IMR-90 (cell line): ENCODE measurements at places on chromosomes 4 and X. TPM values are rescaled to one million over a fixed set of nuclear protein-coding genes. Genes with fewer than 3 reads are reported as not detected.

BANK1 gene
- under 0.01 and 0.28 TPM in 2 replicates for total RNA-seq

DNA sequence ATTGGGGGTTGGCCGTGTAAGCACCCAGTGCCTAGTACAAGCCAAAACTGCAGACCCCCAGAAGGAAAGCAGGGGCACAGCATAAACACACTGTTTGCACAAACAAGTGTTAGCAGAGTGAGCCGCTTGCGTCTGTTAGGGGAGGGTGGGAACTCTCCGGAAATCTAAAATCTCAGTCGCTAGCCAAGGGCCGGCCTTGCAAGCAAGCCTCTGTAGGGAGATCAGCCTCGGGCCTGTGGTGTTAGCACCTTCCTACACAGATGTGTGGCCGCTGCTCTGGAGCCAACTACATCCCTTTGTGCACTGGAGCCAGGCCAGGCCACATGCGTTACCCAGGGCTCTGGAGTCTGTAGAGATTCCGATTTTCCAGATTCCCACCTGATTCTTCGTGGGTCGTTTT, 67.1 kb downstream of the GPR143 start:
- no peak for DNase-seq

DNA sequence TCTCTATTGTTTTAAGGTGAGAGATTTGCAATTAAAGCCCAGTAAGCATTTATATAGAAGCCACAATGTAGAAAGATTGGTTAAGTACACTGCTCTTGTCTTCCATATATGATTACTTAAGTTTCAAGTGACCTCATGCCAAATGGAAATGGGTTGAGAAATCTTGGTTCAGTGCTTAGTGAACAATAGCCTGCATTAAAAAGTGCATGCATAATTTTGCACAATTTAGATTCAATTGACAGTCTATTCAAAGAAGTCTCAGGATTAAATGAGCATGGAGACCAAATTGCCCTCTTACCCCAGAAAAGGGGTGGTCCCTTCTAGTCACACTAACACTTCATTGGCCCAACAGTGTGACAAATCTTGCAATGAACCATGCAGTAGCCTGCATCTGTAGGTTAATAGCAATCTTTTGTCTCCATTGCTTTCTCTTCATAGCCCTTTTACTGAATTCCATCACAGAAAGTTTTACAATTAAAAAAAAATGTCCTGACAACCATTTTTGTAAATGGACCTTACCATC, 93.6 kb downstream of the HHIP start:
- no peak for DNase-seq

DNA sequence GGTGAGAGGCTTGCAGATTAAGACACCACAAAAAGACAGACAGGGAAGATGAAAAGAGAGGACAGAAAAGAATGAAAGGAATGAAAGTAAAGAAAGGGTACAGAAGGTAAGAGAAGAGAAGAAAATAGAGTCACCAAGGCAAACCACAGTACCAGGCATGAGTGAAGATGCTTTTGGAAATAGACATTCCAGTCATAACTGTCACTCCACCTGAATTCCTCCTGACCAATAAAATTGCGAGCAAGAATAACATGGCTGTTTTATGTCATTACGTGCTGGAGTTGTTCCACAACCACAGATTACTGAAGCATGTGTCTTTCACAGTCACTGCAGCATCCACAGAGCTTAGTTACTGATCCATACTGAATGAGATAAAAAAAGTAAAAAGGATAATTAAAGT, 864.9 kb upstream of the SLIT2 start:
- no peak for DNase-seq

GRCh38 chrX:95145848-95146490, 1472.0 kb downstream of the FAM133A start:
- no peak for DNase-seq

- DNase-seq: no peak
Observed at GRCh38 chrX:72297953-72298730, 7.6 kb downstream of the CITED1 start.

DNA sequence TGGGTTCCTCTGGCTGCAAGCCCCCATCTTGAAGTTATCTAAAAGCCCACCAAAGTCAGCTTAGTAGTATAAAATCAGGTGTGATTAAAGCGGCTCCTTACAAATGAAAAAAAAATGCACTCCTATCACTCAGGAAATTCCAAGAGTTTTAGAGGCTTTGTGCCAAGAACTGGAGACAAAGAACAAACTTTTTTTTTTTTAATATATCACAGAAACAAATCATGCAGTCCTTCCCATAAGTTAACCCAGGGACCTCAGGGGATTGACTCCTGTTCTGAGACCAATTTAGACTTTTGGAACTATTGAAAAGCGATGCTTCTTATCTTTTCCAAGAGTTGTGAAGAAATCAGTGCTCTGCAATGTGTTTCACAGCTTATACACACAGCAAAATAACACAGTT, 53.6 kb downstream of the HHIP start:
- peak; percentile 38 for DNase-seq

GRCh38 chr4:64551125-64551524, 141.9 kb upstream of the TECRL start:
- no peak for DNase-seq

DNA sequence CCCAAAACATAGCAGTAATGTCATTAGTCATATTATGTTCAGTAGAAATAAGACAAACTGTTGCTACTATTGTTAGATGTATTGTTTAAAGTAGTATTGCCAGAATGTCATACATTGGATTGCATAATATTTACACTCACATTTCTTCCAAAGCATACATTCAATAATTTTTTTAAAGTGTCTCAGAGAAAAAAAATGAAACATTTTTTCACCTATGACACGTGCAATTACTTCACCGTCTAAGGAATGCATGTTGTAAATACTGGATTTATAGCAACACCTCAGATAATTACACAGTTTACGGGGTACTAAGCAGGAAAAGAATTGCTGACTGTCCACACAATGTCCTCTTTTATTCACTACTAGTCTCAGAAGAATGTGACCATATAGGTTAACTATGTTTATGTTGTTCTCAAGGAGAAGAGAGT, 162.1 kb downstream of the PCDH18 start:
- DNase-seq: peak; percentile 85

DNA sequence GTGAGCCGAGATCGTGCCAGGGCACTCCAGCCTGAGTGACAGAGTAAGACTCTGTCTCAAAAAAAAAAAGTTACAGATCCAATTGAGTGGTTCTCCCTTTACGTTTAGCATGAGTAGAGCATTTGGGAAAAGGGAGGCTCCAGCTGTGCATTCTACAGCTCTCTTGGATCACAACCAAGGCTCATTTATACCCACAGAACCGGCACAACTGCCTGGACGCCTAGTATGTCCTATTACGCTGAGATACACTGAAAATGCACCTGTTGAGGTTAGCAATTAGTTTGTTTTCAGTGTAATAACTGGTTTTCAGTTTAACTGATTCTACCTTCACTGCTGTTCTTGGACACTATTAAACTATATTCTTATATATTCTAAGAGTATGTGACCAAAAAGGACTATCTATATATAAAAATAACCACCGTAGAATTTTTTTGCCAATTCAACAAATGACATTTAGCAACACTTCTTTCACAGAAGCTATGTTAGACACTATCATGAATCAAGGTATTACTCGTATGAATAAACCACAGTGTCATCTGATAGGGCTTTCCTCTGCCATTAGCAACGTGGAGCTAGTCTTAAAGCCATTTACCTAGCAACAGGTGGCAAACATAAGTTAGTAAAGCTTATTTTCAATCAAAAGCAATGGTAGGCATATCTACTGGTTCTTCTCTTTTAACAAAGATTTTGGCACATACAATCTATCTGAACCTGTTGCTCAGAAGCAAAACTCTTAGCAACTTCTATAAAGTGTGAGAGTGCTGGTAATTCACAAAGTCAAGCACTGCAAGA, 3.6 kb downstream of the OTUD4 start:
- DNase-seq: peak; percentile 24

FHDC1 gene
- total RNA-seq: under 0.01 TPM in 2 replicates

ETDB gene
- not detected in 2 replicates for total RNA-seq

DNA sequence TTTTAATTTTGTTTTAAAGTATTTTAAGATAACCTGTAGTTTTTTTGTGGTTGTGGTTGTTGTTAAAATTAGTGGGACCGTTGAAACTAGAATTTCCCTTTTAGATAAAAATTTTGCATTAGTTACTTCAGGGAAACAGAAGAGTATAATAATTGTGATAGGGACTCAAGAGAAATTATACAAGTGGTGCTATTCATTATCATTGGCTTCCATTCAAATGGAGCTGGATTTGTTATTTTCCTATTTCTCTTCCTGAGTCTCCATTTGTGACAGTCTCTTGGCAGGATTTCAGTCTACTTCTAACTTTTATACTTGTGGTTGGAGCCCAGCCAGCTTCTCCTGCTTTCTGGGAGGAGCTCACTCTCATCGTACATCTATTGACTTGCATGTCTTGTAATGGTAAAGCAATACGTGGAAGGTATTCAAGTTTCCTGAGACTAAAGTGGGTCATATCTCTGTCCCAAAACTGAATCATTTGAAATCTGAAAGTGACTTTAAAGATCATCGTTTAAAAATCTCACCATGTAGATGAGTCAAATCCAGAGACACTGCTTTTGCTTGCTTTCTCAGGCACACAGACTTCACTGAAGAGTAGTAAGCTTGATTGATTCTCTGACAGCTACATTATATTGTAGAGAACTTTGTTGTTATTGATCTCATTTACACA, 155.8 kb downstream of the RPA4 start:
- peak; percentile 26 for DNase-seq

GRCh38 chr4:55173580-55173979, 48.2 kb upstream of the KDR start:
- peak; percentile 78 for DNase-seq

DNA sequence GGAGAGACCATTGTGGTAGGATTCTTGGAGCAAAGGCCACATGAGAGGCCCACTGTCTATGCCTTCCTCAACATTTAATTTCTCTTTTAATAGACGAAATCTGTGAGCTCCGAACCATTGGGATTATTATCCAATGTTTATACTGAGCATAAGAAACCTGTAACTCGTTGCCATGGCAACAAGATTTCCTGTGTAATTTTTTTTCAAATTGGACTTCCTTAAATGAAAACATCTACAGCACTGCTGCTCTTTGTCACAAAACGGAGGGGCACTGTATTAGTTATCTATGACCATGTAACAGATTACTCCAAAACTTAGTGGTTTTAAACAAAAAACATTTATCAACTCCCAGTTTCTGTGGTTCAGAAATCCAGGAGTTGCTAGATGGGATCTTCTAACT, 38.7 kb downstream of the PPP1R2C start:
- no peak for DNase-seq

DNA sequence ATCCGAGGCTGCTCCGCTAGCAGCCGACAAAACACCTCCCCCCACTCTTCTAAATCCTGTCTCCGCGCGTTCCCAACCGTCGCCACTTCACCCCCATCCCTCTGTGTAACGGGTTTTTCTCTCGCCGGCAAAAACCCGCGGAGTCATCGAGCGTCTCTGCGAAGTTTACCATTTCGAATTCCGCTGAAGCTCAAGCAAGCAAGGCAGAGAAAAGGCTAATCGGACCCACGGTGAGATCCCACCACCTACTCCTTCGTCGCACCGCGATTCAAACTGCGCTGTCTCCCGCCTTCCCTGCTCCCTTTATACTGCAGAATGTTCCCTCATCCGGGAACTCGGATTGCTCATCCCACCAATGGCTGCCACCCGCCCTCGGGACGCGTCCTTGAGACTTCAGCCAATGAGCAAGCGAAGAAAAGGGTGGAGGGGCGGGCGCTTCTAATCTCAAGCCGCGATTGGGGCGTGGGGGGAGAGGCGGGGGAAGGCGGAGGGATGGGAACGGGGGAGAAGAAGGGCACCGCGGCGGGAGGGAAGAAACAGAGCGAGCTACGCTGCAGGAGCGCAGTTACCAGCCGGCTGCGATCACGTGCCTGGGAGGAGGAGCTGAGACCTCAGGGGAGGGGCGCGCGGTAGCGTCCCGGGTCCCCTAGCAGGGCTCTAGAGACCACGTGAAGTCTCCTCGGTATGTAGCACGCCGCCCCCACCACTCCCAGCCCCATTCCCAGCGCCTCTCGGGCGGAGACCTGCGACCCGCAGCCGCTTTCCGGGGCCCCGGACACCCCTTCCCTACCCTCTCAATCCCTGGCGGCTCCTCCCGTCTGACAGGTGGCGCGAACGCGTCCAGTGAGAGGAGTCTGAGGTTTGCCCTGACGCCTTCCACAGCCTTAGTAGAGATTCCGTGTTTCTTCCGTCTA, at the start of gene H2AZ1:
H2AZ1 (minus strand) TSS at position 277 of the 914 bp plus-strand sequence; CDS start at position 172, 105 bp downstream.
- peak; percentile 99 for DNase-seq

TGIF2LX gene
- total RNA-seq: not detected in 2 replicates

- peak; percentile 47 for DNase-seq
Observed at GRCh38 chr4:25913056-25913850, 767 bp upstream of the SMIM20 start.

EREG gene
- 0.36 and 1.1 TPM in 2 replicates for total RNA-seq

PPP2R2C gene
- total RNA-seq: not detected in 2 replicates

GRCh38 chr4:73019462-73020047, 50.0 kb downstream of the COX18 start:
- DNase-seq: peak; percentile 47

GRCh38 chr4:67558493-67558892, at the start of gene STAP1:
Gene STAP1 (plus strand): TSS chr4:67558727. CDS start chr4:67558810, 83 bp downstream.
- no peak for DNase-seq

ELF4 gene
- total RNA-seq: 10.8 and 10.9 TPM in 2 replicates

CPE gene
- total RNA-seq: 3.6 and 4.4 TPM in 2 replicates

DNA sequence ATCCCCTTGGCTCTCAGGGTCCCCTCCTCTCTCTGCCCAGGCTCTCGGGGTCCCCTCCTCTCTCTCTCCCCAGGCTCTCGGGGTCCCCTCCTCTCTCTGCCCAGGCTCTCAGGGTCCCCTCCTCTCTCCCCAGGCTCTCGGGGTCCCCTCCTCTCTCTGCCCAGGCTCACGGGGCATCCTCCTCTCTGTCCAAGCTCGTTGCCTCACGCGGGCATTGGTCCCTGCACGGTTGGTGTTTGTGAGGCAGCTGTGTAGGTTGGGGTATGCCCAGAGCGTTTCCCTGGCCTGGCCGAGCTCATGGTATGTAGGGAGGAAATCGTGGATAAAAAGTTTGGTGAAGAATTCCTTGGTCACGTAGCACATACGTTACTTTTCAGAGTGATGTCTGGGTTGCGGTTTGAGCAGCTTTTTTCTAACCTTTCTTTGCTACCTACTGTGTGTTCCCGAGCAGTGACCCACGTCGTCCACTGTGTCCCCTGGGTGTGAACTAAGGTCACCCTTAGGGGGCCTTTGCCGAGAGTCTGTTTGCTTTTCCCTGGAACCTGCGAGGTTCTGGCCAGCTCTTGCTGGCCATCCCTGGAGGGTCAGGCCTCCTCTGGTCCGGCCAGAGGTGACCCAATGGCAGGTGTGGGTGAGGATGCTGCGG, 36.6 kb downstream of the PCGF3 start:
- DNase-seq: no peak

- DNase-seq: no peak
Observed at GRCh38 chr4:23312686-23313085, 577.2 kb downstream of the PPARGC1A start.

- no peak for DNase-seq
Observed at GRCh38 chr4:129950217-129950616, 854.3 kb downstream of the C4orf33 start.

GRCh38 chrX:115409551-115409950, 120.0 kb downstream of the LUZP4 start:
- peak; percentile 3 for DNase-seq

PCDH7 gene
- 42.8 and 44.1 TPM in 2 replicates for total RNA-seq

DNA sequence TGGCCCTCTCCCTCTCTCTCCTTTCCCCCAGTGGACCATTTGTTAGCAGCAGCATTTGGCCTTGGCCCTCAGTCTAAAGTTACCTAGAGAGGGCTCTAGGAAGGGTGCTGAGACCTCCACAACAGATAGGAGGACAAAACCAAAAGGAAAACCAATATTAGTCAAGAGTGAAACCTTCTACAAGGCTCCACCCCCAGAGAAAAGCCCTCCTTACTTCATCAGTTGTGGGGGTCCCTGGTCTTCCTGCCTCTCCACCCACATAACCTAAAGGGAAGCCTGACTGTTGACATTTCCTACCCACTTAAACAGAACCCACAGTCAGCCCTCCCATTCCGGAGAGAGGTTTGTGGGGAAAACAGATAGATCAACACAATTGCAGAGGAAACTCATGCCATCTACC, 4.7 kb upstream of the CD40LG start:
- DNase-seq: no peak
